ENCODE measurements at places on chromosomes 2 and 18.
A peak's percentile ranks its signal among the peaks of the same experiment; 100 is the strongest.

DNA sequence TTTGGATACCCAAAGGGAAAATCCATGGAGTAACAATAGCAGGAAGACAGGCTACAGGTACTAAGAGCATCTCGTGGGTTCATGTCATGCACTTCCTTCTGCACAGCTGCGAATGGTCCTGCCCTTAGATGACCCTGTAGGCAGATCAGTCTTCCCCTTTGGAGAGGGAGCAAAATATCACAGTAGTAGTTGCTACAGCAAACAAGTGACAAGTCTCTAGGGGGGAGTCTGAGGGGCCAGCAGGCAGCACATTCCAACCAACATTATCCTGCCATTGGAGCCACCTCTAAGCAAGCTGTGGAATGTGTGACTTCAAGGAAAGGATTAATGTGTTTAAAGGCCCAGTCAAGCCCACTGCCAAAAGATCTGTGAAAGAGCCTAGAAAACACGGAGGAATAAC lies 273.2 kb upstream of the PARD3B start:
- DNase-seq: no peak

DNA sequence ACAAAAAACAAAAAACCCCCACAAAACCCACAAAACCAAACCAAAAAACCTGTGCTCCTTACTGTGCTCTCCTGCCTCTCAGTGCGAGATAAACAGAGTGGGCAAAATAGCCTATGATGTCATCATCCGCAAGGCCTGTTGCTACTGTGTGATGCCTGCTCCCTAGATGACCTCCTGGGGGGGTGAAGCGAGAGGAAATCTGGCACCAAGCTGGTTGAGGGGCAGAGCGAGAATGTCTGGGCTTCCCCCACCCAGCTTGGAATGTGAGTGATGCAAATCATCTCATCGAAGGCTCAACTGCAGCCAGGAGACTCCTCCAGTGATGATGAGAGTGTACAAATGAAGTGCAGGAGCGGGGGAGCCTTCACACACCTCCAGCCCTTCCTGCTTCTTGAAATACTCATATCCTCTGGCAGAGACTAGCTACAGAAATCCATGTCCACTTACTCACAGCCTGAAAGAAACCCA lies 57.7 kb upstream of the MAP4K3 start:
- peak; percentile 77 for DNase-seq

- DNase-seq: no peak
Measured at GRCh38 chr2:43131890-43132682, 94.3 kb downstream of the ZFP36L2 start.

- DNase-seq: peak; percentile 52
Measured at GRCh38 chr2:235746257-235746934, 252.6 kb downstream of the AGAP1 start.

GRCh38 chr2:85760371-85760770 lies 6.6 kb downstream of the ATOH8 start:
- DNase-seq: peak; percentile 75

DNA sequence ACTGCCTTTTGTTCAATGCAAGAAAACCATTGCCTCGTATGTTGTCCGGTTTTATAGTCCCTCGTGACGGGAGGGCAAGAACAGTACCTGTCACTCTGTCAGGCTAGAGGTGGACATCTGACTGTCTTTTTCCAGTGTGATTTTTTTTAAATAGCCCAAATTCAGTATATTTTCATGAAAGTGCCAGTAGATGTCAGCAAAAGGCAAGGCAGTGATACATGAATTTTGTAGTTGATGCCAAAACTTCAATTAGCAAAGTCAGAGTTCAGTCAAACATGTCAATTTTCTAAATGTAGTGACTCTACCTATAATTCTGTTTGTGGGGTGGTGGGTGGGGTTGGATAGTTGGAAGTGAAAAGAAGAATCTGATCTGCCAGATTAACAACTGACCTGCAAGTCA lies 296.0 kb upstream of the MC4R start:
- DNase-seq: no peak

DNA sequence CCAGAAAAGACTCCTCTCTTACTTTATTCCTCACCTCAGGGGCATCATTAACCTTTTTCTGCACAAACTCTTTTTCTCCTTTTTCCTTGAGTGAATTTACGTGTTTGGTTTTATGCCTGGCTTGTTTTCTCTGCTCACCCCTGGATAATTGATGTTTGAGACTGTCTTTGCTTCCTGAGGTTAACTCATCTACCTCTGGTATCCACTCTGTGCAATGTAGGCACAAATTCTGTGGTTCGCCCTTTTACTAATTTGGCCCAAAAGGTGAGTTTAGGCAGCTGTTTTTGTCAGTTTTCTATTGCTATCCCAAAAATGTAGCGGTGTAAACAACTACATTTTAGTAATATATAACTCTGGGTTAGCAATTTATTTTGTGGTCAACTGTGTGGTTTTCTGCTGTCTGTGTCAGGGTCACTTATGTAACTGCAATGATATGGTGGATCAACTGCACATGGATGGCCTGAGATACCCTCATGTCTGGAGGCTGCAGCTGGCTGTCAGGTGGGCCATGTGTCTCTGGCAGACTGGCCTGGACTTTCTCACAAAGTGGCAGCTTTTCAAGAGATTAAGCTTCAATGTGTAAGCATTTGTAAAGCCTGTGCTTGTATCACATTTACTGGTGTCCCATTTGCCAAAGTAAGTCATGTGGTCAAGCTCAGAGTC lies 329.7 kb downstream of the FSIP2 start:
- DNase-seq: no peak

DNA sequence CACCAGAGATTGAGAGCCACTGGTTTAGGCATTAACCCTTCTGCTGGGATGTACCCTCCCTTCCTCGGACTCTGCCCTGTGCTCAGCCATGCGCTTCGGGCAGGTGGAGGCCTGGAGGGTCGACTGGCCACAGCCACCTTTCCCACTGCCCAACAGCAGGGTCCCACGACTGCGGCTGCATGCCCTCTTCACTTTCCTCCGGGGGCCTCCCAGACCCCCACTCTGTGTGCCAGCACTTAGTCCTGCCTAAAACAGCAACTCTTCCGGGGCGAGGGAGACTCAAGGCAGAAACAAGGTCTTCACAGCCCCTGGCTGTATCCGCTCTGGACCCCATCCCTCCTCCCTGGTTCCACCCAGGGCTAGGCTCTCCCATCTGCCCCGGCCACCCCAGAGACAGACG lies 31.3 kb upstream of the BIN1 start:
- DNase-seq: no peak

- DNase-seq: no peak
Measured at GRCh38 chr2:176125772-176126054, 3.2 kb downstream of the HOXD9 start.

DNA sequence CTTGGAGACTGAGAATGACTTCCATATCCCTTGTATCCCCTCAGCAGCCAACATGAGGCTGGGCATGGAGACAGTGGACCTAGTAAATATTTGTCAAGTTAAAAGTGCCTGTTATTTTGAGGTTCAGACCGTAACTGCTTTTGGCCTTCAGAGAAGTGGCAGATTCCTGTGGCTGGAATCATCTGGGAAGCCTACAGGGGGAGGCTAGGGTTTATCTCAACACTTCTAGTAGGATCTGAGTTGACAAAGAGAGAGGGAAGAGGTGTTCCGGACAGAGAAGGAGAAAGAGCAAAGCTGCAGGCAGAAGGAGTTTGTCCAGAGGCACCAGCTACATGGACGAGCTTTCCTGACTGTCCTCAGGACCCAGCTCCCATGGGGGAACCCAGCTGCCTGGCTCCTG lies 27.0 kb downstream of the SLC14A2 start:
- DNase-seq: no peak

- DNase-seq: peak; percentile 37
Measured at GRCh38 chr18:10265560-10266333, 188.7 kb upstream of the APCDD1 start.

DNA sequence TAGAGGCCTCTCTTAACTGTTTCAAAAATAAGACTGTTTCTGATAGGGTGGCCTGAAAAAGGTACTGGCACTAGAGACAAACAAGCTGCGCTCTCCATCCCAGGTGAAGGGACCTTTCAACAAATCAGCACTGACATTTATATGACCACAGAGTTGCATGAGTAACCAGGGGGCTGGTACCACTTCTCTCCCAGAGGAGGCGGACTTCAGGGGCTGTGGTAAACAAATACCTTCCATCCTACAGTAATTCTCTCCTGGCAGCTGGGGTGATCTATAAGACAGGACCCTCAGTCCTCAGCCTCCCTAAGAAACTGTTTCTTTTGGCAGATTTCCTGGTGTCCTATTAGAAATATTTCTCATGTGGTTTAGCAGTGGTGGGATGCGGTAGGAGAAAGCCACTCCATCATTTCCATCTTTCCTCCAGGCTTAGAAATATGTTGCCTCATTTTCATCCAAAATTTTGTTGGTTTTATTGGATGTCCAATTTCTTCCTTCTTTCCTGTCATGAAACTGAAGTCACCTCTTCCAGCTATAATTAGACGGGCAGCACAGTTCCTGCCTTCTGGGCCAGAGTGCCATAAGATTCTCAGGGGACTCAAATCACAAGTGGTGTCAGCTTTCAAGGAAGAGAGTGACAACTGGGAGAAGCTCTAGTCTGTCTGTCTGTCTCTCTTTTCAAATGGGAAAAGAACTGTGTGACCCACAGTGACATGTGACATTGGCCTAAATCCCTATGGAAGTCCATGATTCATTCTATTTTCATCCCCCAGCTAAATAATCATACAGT lies 96.4 kb downstream of the CYRIA start:
- DNase-seq: no peak

DNA sequence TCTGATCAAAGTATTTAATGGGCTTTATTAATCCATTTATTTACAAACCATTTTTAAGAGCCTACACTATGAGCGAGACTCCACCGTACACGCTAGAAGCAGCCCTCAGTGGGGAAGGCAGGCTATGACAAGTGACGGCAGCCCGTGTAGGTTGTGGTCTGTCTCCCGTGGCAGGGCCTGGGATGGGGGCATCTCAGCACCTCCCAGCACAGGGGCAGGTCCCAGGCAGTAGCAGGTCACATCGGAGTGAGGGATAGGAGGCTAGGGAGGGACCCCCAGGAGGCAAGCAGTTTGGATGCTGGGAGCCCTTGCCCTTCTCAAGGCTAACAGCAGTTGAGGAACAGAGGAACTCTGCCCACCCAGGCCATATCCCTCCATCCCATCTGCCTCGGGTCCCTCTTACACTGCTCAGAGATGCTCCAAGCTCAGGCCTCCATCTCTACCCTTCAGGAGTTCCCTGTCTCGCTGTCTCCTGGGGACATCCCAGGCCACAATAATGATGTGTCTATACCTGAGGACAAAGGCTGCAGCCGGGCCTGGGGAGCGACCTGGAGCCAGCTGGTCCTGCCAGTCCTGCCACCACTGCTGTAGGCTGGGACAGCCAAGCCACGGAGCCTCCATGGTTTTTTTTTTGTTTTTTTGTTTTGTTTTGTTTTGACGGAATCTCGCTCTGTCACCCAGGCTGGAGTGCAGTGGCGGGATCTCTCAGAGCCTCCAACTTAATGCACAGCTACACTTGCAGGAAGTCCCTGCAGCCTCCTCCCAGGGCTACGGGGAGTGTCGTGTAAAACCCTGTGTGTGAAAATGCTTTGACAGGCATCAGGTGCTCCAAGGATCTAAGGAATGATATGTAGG lies 92.0 kb downstream of the NDUFA10 start:
- DNase-seq: no peak

DNA sequence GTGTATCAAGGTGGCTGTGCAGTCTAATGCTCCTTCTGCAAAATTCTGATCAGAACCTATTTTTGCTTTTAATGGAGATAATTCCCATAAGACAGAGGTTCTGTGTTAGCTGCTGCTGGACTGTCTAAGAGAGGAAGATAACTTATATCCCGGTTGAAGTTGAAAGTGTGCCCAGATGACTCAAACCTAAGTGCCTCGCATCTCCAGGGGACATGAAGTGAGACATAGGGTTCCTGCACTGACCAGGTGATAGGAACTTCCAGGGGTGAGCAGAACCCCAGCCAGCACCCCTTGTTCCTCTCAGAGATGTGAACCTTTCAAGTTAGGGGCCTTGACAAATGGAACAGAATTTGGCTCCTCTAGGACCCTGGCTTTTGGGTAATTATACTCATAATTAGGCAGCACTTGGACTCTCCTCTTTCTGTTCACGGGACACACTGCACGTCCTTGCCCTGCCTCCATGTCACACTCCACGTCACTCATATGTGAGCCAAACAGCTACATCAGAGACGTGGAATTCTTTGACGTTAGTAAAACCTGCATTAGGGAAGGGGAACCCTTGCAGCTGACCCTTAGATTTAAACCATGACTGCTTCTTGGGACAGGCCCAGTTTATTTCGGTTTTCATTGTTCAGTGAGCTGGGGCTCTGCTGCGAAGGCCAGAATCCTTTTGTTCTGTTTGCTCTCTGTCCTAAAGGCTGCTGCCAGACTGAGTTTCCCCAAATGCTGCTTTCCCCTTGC lies 104.5 kb upstream of the ALPP start:
- DNase-seq: no peak

DNA sequence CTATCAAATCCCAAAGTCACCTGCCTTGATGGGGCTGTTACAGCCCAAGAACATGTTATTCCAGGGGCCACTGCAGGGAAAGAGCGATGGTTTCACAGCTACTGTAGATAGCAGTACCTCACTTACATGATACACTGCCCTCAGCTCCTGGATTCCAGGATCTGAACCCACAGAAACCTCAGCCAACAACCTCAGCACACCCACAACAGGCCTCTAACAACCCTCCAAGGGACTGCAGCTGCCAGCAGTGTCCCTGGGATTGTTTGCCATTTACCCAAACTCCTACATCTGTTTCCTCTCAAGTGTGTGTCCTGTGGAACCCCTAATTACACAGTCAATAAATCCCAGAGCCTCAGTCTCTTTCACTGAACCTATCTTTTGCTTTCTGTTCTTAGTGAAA lies 28.2 kb downstream of the OSBPL1A start:
- peak; percentile 30 for DNase-seq

GRCh38 chr2:932320-933115 lies 18.1 kb upstream of the SNTG2 start:
- DNase-seq: no peak

- DNase-seq: no peak
Measured at GRCh38 chr2:10465910-10466309, 17.8 kb upstream of the ODC1 start.

GRCh38 chr2:42648796-42649195 lies 80.4 kb downstream of the MTA3 start:
- peak; percentile 81 for DNase-seq

- no peak for DNase-seq
Measured at GRCh38 chr2:161173541-161174194, 13.4 kb downstream of the TANK start.

- no peak for DNase-seq
Measured at GRCh38 chr2:34337735-34338134, 738.6 kb upstream of the FAM98A start.

GRCh38 chr2:163736433-163737189 lies 803 bp upstream of the FIGN start:
- DNase-seq: no peak

DNA sequence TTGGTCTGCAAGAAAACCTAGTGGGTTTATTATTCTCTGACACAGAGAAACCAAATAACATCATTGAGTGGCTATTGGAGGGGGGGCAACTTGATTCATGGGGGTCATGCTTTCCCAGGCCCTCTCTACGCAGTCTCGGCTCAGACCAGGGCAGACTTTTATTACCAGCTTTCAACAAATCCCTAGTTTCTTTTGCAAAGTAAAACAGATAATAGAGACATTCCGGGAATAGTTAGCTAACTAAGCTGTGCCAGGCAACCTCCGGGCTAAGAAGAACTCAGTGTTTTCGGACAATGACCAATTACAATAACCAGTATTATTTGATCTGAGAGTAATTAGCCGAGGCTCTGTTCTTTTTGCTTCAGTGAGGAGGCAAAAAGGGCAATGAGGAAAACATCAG lies 66.3 kb downstream of the CDK15 start:
- DNase-seq: no peak

- DNase-seq: no peak
Measured at GRCh38 chr18:13445241-13445897, 226.8 kb downstream of the LDLRAD4 start.
